ENCODE measurements at places on chromosomes 3 and 15.

GRCh38 chr3:30370681-30371271 lies 235.6 kb upstream of the TGFBR2 start:
- peaks cover 7% of the 10 kb centered on the region for H3K36me3 ChIP-seq
- no peak overlapping the region for H3K4me3 ChIP-seq
- DNase-seq, result no peak
- no peaks in the 10 kb centered on the region for H3K4me1 ChIP-seq

DNA sequence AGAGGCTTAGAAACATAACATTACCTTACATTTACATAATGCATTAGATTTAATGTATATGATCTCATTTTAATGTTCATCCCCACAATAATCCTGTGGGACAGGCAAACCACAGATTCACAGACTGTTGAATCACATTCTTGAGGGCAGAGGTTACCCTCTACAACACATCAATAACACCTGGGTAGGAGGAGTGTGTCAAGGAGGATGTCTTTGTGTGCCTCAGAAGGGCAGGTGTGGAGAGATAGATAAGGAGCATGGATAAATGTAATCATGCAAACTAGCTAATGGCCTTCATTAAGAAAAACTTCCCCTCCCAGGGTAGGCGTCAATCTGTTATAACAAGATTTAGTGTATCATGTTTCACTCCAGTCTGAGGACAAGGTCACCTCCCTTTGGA lies 12.9 kb upstream of the MB21D2 start:
- H3K27me3 ChIP-seq, result peaks cover 18% of the 10 kb centered on the region
- no peaks in the 10 kb centered on the region for H3K4me1 ChIP-seq
- H3K36me3 ChIP-seq, result no peaks in the 10 kb centered on the region
- H3K27ac ChIP-seq, result no peak overlapping the region

DNA sequence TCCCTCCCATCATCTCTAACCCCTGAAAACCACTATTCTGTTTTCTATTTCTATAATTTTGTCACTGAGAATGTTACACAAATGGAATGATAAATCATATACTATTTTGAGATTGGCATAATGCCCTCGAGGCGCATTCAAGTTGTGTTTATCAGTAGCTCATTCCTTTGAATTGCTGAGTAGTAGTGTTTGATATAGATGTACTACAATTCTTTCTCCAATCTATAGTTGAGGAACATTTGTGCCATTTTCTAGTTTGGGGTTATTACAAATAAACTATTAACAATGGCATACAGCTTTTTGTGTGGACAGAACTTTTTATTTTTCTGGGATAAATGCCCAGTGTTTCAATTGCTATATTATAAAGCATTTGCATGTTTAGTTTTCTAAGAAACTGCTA lies 86.0 kb downstream of the CCR1 start:
- H3K36me3 ChIP-seq, result peaks cover 13% of the 10 kb centered on the region
- no peak overlapping the region for H3K4me3 ChIP-seq
- no peak for DNase-seq
- no peak overlapping the region for H3K27ac ChIP-seq
- peaks cover 43% of the 10 kb centered on the region for H3K27me3 ChIP-seq

DNA sequence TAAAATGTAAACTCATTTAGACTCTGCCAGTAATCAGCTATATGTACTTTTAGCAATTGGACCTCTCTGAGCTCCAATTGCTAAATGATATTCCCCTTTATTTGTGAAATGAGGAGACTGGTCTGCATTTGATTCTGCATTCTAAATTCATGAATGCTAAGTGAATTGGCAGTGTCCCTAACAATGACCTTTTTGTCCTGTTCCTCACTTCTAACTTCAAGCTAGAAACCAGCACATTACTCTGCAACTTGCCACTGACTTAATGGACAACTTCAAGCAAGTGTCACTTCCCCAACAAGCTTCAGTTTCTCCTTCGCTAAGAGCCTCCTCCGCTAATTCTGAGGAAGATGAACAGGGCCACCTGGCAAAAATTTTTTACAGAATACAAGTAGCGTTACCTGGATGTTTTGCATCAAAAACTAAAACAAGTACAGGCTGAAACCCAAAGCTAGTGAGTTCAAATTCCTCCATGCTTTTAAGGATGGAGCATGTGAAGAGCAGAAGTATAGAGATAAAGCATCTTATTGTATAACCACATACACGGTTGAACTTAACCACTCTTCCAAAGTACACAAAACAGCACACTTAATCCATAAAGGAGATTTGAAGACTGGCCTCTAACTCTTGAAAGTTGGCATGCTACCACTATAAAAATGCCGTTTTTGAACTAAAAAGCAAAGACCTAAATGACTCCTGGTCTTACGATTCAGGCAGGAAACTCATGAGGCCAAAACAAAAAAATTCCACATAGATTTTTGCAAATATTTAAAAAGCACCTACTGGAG lies 207.6 kb downstream of the MAGI1 start:
- no peak overlapping the region for H3K27ac ChIP-seq
- no peak overlapping the region for H3K4me3 ChIP-seq
- no peaks in the 10 kb centered on the region for H3K36me3 ChIP-seq
- no peaks in the 10 kb centered on the region for H3K4me1 ChIP-seq
- H3K27me3 ChIP-seq, result no peaks in the 10 kb centered on the region

DNA sequence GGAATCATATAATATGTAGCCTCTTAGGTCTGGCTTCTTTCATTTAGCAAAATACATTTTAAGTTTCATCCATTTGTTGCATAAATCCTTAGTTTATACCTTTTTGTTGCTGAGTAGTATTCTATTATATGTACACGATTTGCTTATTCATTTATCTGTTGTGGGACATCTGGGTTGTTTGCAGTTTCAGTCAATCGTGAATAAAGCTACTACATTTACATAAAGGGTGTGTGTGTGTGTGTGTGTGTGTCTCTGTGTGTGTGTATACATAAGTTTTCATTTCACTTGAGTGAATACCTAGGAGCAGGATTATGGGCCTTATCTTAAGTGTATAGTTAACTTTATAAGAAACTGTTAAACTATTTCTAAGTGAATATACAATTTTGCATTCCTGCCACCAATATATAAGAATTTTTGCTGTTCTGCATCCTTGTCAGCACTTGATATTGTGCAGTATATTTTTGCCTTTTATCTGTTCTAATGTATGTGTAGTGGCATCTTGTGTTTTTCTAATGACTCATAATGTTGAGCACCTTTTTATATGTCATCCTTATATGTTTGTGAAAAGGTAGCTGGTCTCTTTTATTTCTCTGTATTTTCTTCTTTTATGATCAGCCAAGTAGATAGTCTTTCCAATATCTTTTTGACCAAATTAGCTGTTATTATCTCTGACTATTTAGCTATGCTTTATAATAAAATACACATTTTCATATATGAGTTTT lies 55.0 kb downstream of the GLCE start:
- H3K27me3 ChIP-seq, result no peaks in the 10 kb centered on the region
- H3K4me1 ChIP-seq, result no peaks in the 10 kb centered on the region
- no peak for DNase-seq
- H3K36me3 ChIP-seq, result no peaks in the 10 kb centered on the region

- DNase-seq, result no peak
- H3K27me3 ChIP-seq, result peaks cover 9% of the 10 kb centered on the region
- H3K36me3 ChIP-seq, result no peaks in the 10 kb centered on the region
- no peaks in the 10 kb centered on the region for H3K4me1 ChIP-seq
- no peak overlapping the region for H3K27ac ChIP-seq
Measured at GRCh38 chr3:2872884-2873283, 237.3 kb downstream of the IL5RA start.

DNA sequence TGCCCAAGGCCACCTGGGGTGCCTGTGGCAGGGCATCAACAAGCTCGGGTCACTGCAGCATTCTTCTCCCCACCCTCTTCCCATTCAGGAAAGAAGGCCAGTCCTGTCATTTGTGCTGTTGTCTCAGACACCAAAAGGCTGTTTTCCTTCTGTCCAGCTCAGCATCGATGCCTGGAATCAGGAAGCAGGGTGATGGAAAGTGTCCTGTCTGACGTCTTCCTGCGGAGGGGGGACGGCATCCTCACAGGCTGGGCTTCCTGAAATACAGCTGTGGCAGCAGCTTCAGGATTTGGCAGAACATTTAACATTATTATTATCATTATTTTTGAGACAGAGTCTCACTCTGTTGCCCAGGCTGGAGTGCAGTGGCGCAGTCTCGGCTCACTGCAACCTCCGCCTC lies 33.0 kb upstream of the ANKDD1A start:
- H3K27me3 ChIP-seq, result no peaks in the 10 kb centered on the region
- peaks cover 47% of the 10 kb centered on the region for H3K4me1 ChIP-seq
- no peaks in the 10 kb centered on the region for H3K36me3 ChIP-seq
- no peak for DNase-seq
- H3K27ac ChIP-seq, result no peak overlapping the region
- no peak overlapping the region for H3K4me3 ChIP-seq

GRCh38 chr3:125434582-125435011 lies 59.5 kb upstream of the ZNF148 start:
- H3K27ac ChIP-seq, result no peak overlapping the region
- DNase-seq, result no peak
- no peak overlapping the region for H3K4me3 ChIP-seq
- H3K36me3 ChIP-seq, result no peaks in the 10 kb centered on the region
- peaks cover 20% of the 10 kb centered on the region for H3K4me1 ChIP-seq

Data from activated CD8-positive, alpha-beta memory T cell treated with anti-CD3 and anti-CD28 coated beads, Interleukin-2, amount 10 ng/mL, durations not matched to agents 7 days and 5 days (primary cell).